ENCODE measurements at places on chromosomes 6 and 20. TPM values are rescaled to one million over a fixed set of nuclear protein-coding genes. Genes with fewer than 3 reads are reported as not detected.

Gene PPP1R16B
- total RNA-seq, result 68.1 TPM

- DNase-seq, result no peak
Observed at GRCh38 chr20:24821391-24821790, 127.7 kb upstream of the CST7 start.

- no peak for DNase-seq
Observed at GRCh38 chr6:129621252-129621651, 88.7 kb downstream of the ARHGAP18 start.

DNA sequence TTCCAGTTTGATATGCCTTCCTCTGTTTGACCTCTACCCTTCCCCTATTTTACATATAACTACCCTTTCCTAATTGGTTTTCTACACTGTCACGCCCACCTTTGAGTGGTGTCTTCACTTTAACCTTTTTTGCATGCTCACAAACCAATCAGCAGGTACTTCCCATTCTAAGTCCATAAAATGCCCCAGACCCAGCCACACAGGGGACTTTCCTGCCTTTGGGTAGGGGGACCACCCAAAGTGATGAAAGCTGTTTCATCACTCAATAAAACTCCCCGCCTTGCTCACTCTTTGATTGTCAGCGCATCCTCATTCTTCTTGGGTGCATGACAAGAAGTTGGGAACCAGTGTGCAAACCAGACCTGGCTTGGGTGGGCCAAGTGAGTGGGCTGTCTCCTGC lies 20.5 kb upstream of the SNRPC start:
- no peak for DNase-seq

Gene DACT2
- not detected for total RNA-seq

GRCh38 chr20:49104365-49104648 lies 58.2 kb downstream of the CSE1L start:
- no peak for DNase-seq

DNA sequence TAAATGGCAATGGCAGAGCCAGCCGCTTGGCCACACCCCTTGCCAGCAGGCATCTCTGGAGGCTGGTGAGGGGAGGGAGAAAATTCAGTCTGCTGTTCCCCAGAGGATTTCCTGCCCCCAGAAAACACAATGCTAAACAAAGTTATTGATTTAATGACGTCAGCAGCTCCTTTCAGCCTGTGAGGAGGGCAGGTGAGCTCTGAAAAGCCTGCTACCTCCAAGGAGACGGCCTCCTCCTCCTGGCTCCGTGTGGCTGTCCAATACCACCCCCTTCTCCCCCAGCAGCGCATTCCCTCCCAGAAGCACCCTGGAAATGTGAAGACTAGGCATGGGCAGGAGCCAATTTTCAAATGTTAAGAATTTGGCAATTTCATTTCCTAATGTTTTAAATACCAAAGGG lies 393.1 kb downstream of the ZFAND3 start:
- peak; percentile 88 for DNase-seq

- no peak for DNase-seq
Observed at GRCh38 chr20:47174456-47175243, 181.8 kb downstream of the ZMYND8 start.

- no peak for DNase-seq
Observed at GRCh38 chr6:149897855-149898744, at the start of gene RAET1E. Gene RAET1E, minus strand, starts transcription at chr6:149898113. Its CDS starts 7,212 bp downstream, at chr6:149890901.

DNA sequence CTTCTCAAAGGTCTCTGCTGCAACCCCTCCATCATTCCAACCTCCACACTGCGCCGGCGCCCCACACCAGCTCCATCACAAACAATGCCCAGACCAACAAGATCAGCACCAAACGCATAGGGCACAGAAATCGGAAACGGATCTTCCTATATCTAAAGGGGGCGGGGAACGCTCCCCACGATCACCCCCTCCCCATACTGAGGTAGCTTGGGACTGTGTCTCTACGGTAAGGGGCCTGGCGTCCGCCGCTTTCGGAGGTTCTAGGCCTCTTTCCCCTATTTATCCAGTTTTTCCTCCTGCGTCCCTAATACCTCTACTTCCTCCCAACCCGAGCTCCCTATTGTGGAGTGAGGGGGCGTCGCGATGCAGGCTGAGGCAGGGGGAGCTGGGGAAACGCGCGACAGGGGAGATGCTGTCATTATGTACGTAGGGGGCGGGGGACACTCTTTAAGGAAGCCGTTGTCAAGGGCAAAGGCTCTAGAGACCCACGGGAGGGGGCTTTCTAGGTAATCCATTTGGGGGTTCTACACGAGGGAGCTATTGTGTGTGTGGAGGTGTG lies 909 bp downstream of the DNAAF9 start:
- peak; percentile 31 for DNase-seq

DNA sequence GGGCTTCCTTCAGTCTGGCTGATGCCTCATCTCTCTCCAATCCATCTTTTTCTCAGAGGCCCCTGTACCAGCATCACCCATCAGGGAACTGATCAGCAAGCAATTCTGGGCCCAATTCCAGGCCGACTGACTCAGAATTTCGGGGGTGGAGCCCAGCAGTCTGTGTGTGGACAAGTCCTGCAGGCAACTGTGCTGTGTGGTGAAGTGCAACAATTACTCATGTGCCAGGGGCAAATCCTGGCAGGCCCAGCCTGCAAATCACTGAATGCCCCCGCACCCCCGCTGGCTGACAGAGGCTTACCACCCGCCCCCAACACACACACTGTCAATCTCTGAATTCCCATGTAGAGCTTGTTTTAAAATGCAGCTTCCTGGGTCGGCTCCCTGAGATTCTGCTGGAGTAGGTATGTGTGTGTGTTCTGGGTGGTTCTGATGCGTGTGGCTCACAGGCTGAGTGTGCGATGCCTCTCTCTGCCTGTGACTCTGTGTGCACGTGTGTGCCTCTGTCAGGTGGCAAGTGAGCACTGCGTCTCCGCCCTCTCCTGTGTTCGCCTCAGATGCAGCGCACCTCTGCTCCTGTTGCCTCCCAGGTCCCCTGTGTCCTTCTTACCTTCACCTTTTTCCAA lies 45.4 kb downstream of the SSR1 start:
- peak; percentile 73 for DNase-seq

Gene OOEP
- total RNA-seq, result not detected

DNA sequence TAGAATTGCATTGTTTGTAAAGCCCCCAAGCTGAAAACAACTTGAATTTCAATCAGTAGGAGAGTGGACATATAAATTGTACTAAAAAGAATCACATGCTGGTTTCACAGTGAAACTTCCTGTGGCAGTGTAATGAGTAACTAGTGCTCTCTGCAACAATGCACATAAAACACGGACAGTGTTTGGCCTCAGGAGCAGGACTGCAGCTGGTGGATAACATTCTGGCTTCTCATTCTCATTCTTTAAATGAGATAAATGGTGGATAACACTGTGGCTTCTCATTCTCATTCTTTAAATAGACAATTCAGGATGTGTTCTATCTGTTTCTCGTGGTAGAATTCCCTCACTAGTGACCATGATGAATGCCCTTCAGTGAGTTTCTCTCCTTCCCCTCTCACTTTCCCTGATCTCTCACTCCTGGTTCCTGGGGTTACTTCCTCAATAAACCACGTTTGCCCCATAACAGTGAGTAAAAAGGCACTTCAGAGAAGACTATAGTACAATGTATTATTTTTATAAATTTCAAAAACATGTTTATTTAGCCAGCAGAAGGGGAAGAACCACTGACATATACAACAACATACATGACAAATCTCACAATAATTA lies 59.9 kb downstream of the SLC22A2 start:
- no peak for DNase-seq

Gene TMX4
- 26.9 TPM for total RNA-seq

- DNase-seq, result no peak
Observed at GRCh38 chr20:31494131-31494530, 19.0 kb downstream of the REM1 start.

DNA sequence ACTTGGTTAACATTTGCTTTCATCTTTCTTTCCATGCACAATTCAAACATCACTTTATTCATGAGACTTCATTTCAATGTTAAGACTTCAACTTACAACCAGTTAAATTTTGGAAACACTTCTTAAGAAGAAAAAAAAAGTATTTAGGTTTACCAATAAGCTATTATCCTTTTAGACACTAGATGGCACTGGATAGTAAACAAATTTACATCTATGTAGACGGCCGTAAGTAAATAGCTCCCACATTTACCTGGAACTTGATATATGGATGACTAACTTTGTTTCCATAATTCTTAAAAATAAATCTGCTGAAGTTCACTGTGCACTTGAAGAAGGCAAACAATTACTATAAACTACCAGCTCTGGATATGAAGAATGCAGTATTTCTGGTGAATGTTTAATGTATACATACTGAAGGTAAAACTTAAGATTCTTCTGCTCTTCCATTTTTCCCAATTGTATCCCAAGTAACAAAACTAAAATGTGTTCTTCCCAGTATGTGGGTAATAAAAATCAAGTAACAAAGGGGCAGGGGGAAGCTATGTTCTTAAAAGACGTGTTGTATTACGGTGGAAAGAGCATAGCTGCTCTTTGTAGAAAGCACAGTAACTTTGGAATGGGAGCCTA lies 130.6 kb upstream of the C6orf118 start:
- peak; percentile 75 for DNase-seq

Gene PRKN
- 0.60 TPM for total RNA-seq

Gene ERVFRD-1
- not detected for total RNA-seq

Gene RBPJL
- total RNA-seq, result not detected

- DNase-seq, result peak; percentile 17
Observed at GRCh38 chr6:56279331-56280080, 32.1 kb upstream of the COL21A1 start.

Gene CFB
- 1.5 TPM for total RNA-seq

Gene SLC12A5
- total RNA-seq, result 1.8 TPM

GRCh38 chr6:162679681-162680080 lies 47.9 kb downstream of the PRKN start:
- no peak for DNase-seq
